ENCODE measurements at places on chromosomes 2 and 18. TPM values are rescaled to one million over a fixed set of nuclear protein-coding genes. Genes with fewer than 3 reads are reported as not detected.

The PCARE gene
- total RNA-seq: not detected

GRCh38 chr2:210363876-210364275 is 48.9 kb upstream of the MYL1 start:
- DNase-seq: no peak

The TMEM182 gene
- total RNA-seq: 1.6 TPM

DNA sequence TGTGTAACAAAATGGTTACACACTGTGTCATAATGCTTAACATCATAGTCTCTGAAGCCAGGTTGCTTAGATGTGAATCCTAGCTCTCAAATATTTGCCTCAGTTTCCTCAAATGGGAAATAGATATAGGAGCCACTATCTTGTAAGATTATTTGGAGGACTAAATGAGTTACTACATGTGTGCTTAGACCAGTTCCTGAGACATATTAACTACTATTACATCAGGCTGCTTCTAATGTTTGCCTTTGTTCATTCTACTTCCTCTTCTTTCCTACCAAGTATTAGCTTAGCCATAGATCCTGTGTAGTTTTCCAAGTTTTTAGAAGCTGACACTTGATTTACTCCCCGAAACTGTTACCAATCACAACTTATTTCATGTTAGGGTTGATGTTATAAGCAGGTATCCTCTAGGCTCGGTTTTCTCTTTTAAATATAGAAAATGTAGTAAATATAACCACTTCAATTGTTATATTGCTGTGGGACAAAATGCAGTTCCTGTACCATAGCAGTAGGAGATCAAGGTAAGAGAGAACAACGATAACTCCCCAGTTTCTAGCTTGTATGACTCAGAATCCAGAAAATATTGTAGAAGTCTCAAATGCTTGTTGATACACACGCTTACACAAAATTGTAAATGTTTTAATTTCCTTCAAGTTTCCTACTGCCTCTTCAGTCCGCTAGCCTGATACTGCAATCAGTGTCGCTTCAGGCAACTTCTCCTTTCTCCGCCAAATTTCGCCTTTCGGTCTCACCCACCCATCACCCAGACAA is 751 bp upstream of the DNAJC10 start:
- no peak for DNase-seq

GRCh38 chr18:8856769-8857393 is 151.5 kb downstream of the MTCL1 start:
- DNase-seq: no peak

The GDF7 gene
- 16.4 TPM for total RNA-seq

DNA sequence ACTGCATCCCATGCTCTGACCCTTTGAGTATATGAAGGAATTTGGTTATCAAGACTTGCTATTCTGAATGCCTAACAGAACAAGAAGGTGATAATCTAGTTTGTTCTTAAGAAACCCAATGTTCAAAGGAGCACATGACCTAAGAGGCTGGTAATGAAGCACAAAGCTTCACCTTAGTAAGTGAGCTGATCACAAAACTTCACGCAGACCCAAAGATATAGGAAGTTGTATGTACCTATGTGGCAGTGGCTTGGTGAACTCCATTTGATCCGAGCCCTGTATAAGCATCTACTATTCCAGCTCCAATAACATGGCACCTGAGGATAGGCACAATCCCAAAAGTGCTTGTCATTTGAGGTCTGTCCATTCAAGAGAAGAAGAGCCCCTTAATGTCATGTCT is 78.6 kb downstream of the ANKRD44 start:
- no peak for DNase-seq

The PGAP1 gene
- total RNA-seq: 9.6 TPM

The C2orf78 gene
- not detected for total RNA-seq

The GALNT14 gene
- total RNA-seq: 1.7 TPM

- no peak for DNase-seq
Measured at GRCh38 chr2:238881353-238882081, 33.6 kb downstream of the TWIST2 start.

- DNase-seq: peak; percentile 44
Measured at GRCh38 chr2:85605406-85606115, 3.1 kb upstream of the TMEM150A start.

GRCh38 chr2:230319211-230319862 is 7.7 kb upstream of the SP140L start:
- no peak for DNase-seq

GRCh38 chr2:227398684-227399670 is 11.2 kb upstream of the SCYGR1 start:
- no peak for DNase-seq

DNA sequence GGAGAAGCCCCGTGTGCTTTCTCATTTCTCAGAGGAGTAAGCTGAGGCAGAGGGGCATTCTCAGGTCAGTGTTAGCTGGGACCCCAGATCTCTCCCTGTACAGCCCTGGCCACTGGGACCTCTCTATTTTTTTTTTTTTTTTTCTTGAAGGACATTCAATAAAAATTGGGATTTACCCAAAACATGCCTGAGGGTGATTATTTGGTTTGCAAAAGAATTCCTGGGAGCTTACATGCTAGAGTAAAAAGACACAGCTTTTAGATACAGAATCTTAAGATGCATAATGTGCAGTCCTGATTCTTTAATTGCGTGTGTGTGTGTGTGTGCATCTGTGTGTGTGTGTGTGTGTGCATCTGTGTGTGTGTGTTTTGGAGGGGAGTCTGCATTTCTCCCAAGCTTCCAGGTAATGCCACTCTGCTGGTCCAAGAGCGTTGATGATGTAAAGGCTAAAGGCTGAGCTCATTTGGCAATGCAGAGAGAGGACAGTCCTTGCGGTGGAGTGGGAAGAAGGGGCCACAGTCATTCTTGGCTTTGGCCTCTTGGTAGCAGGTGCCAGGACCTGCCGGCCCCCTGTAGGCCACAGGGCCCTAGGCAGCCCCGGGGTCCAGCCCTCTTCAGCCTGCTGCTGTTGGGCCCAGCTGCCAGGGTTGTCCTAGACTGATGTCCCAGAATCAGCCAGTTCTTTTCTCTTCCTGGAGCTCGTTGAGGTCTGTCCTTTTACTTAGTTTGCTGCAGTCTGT is 74.1 kb upstream of the MCFD2 start:
- peak; percentile 63 for DNase-seq

- DNase-seq: no peak
Measured at GRCh38 chr2:184339966-184340365, 258.4 kb upstream of the ZNF804A start.

DNA sequence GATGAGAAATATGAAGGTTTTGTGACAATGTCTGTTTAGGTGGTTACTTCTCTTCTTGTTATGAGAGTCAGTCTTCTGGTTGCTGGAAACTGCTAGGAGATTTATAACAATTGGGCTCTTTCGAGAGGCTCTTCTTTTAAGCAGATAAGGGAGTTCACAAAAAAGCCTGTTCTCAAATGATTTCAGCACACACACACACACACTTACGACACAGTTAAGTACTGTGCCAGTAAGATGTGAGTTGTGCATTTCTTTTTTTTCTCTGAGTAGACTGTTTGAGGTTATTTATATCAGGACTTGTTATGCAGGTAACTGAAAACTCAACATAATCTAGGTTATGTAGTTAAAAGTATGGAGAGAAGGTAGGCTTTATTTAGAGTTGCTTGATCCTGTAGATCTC is 49.8 kb downstream of the MSH2 start:
- DNase-seq: no peak

The TNFRSF11A gene
- 9.1 TPM for total RNA-seq

DNA sequence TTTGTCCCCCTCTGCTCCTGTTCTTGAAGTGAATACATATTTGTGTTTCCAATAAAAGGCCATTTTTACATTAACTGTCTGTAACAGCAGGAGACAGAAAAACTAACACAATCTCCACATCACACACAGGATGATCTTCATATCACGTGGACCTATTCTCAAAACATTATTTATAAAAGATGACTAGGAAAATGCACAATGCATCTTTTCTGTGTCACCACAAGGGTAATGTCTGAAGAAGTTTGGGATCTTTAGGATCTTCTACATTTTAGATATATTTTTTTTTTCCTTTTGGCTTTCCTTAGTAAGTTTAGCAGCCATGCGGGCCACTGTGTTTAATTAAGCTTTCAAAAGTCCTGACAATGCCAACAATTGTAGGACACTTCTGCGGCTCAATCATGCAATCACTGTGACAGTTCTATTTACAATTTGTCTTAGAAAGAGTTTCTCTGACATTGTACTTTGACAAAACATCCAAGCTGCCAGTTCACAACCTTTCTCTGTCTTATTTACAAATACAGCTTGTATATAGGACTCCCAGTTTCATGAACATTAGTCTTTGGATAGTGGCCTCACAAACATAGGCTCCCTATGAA is 12.3 kb downstream of the BCL11A start:
- DNase-seq: no peak

- DNase-seq: no peak
Measured at GRCh38 chr2:231523451-231524285, 6.6 kb downstream of the NMUR1 start.

- DNase-seq: peak; percentile 58
Measured at GRCh38 chr2:206800506-206801417, 35.4 kb downstream of the FASTKD2 start.

The NAT8 gene
- not detected for total RNA-seq

GRCh38 chr2:19454125-19454524 is 95.7 kb upstream of the OSR1 start:
- no peak for DNase-seq

The FSHR gene
- total RNA-seq: not detected

The UGT1A5 gene
- not detected for total RNA-seq

DNA sequence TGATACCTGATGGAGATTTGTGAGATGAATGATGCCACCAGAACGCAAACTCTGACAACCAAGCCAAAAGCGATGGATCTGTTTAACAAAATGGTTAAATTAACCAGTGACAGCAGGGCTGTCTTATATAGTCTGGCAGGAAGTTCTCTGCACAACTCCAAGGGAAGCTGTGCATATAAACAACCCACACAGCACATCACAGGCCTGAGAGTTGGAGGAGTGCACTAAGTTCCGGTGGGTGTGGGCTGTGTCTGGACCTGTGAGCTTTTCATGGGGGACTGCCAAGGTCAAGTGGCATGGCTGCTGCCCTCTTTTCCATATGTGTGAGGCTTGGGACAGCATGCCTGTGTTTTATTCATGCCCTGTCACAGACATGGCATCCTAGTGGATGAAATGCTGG is 414.6 kb upstream of the TRIB2 start:
- no peak for DNase-seq

The COL6A3 gene
- 289 TPM for total RNA-seq

GRCh38 chr2:437756-438393 is 150.0 kb upstream of the ALKAL2 start:
- DNase-seq: no peak

GRCh38 chr2:168949324-168949723 is 48.2 kb downstream of the G6PC2 start:
- no peak for DNase-seq

The GREB1L gene
- total RNA-seq: 5.1 TPM

The LHCGR gene
- not detected for total RNA-seq
